Stimulated activated CD4-positive, alpha-beta T cell treated with anti-CD3 and anti-CD28 coated beads, Interleukin-12 subunit alpha, Interleukin-12 subunit beta, amount 100 ng/mL, for 24 hours (primary cell): ENCODE measurements at places on chromosomes 2 and 18.

- DNase-seq: no peak
Measured at GRCh38 chr2:193462411-193462810, 1267.7 kb upstream of the TMEFF2 start.

DNA sequence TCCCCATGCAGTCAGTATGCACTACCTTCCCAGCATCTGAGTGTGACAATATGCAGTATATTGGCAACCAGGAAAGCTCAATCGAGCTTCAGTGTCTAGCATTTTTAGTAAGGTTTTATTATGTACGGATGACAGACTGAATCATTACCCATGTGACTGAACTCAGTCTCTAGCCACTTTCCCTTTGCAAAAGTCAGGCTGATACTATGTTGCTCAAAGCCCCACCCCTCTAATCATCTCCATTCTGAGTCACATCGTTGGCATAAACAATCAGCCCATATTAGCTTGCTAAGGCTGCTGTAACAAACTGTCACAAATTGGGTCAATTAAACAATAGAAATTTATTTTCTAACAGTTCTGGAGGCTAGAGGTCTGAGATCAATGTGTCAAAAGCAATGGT lies 25.8 kb upstream of the SRD5A2 start:
- DNase-seq: no peak

DNA sequence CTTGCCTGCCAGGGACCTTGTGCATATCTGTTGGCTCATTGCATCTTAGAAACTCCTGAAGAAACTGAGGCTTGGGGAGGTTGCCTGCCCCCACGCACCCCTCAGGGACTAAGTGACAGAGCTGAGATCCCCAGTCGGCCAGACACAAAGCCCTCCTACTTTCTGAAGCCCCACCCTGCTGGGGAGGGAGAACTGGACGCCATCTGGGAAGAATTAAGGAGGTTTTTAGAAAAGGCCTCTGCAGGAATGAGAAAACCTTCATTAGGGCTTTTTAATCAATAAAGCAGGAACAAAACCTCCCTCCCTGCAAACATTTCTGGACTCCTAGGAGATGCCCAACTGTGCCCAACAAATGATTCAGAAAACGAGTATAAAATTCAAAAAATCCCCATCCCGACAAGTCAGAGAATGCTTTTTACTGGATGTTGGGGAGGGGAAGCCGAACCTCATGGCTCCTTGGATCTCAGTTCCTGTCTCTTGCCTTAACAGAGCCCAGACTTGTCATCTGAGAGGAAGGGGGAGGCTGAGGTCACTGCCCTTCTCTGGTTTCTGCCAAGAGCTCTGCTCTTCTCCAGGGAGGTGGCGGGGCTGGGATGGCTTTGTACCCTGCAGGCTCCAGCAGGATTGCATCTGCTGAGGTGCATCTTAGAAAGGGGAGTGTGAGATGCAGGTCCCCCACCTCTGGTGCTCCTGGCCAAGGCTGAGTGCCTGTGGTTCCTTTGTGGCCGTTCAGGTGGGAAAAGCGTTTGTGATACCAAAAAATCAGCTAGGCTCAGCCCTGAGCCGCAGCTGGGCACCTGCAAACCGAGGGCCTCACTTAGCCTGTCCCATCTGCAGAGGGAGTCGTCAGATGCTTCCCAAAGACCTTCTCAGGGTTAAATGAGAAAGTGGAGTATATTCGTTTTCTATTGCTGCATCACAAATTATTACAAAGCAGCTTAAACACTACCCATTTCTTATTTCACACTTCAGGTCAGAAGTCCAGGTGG lies 142.4 kb downstream of the ZFP36L2 start:
- no peak for DNase-seq

DNA sequence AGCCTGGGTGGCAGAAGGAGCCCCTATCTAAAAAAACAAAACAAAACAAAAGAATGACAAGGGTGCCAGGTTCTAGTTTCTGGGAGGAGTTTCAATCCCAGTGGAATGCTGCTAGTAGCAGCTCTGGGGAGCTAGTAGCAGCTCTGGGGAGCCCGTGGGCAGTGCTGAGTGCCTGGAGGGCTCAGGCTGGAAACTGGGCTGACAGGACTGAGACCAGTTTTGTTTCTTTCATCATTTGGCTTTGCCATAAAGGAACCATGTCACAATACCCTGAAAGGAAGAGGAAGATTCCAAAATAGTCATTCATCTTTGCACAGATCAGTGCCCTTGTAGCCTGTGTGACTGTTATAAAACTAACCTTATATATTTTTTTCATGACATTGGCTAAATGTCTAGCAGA lies 10.6 kb downstream of the MFSD6 start:
- DNase-seq: no peak

- no peak for DNase-seq
Measured at GRCh38 chr2:163934131-163934530, 198.3 kb upstream of the FIGN start.

DNA sequence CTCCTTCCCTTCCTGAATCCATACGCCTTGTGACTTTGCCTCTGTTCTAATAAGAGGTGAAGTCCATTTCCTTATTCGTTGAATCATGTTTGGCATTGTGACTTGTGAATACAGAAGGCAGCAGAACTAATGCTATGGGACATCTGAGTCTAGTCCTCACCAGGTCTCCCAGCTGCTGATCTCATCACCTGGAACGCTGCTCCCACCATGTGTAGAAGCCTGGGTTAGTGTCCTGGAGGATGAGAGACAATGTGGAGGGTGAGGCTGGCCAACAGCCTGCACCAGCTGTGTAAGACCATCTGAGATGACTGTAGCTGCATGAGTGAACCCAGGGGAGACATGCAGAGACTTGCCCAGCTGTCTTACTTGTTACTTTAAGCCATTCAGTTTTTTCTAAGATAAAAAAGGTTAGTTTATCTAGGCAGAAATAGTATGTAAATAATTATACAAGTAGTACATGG lies 3.5 kb upstream of the HAAO start:
- no peak for DNase-seq

DNA sequence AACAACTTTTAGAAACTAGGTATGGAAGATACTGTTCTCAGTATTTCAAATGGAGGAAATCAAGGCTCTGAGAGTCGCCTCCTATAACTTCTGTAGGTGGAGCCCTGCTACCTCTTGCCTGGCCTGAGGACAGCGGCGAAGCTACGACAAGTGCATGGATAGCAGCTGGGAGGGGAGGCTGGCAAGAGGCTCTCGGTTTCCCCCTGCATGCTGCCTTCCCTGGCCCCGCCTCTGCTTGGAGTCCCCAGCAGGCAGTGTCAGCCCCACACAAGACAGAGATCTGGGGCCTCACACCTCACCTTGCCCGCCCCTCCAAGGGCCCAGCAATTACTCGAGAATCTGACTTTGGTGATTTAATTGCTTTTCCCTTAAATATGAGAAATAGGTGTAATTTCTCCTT lies 107.6 kb upstream of the POU3F3 start:
- no peak for DNase-seq

- no peak for DNase-seq
Measured at GRCh38 chr2:136021406-136021805, 36.0 kb upstream of the DARS1 start.
